A549 treated with GW870086 at 1 μM for 4 hours (cell line): ENCODE measurements at places on chromosomes 4 and X. TPM values are rescaled to one million over a fixed set of nuclear protein-coding genes. Genes with fewer than 3 reads are reported as not detected.

The HEPH gene
- 0.06 TPM in 1 of 5 replicates, not detected in the others for total RNA-seq

The ZDHHC15 gene
- not detected in 5 replicates for total RNA-seq

The PSMD10 gene
- total RNA-seq: 69.2 to 82.4 TPM (median 76.0 TPM) in 5 replicates

The HOPX gene
- total RNA-seq: not detected in 5 replicates

The COL4A6 gene
- 15.0 to 17.0 TPM (median 16.0 TPM) in 5 replicates for total RNA-seq

The CDKL2 gene
- 0.41 to 1.2 TPM (median 0.90 TPM) in 5 replicates for total RNA-seq

The CSAG3 gene
- not detected in 5 replicates for total RNA-seq

The TLR8 gene
- not detected in 5 replicates for total RNA-seq

The FRAS1 gene
- total RNA-seq: 1.7 to 3.3 TPM (median 2.6 TPM) in 5 replicates

The CFAP99 gene
- 0.06 to 0.38 TPM (median 0.16 TPM) in 5 replicates for total RNA-seq

The MAGEA3 gene
- total RNA-seq: 2.6 to 4.7 TPM (median 3.8 TPM) in 5 replicates

The SLC2A9 gene
- total RNA-seq: 0.13 to 1.0 TPM (median 0.53 TPM) in 5 replicates

The LRAT gene
- total RNA-seq: 0.02 to 0.05 TPM (median 0.02 TPM) in 3 of 5 replicates, not detected in the others

The ZCCHC13 gene
- total RNA-seq: not detected in 5 replicates

The PLRG1 gene
- 54.9 to 58.5 TPM (median 56.3 TPM) in 5 replicates for total RNA-seq

The CHRDL1 gene
- not detected in 5 replicates for total RNA-seq

The MXRA5 gene
- not detected in 5 replicates for total RNA-seq

The SPARCL1 gene
- total RNA-seq: not detected in 5 replicates

The GRPR gene
- 0.15 TPM in 1 of 5 replicates, not detected in the others for total RNA-seq

The VEGFC gene
- 10.7 to 13.8 TPM (median 12.3 TPM) in 5 replicates for total RNA-seq

The CRMP1 gene
- 3.4 to 4.4 TPM (median 3.9 TPM) in 5 replicates for total RNA-seq

The PCGF3 gene
- 16.2 to 24.1 TPM (median 21.3 TPM) in 5 replicates for total RNA-seq

The TRIM61 gene
- not detected in 5 replicates for total RNA-seq

The XG gene
- 0.13 TPM in 1 of 5 replicates, not detected in the others for total RNA-seq

The APOOL gene
- 6.8 to 9.8 TPM (median 7.9 TPM) in 5 replicates for total RNA-seq

The CNKSR2 gene
- 1.5 to 2.6 TPM (median 2.2 TPM) in 5 replicates for total RNA-seq

The ATOH1 gene
- total RNA-seq: not detected in 5 replicates

The SSX2B gene
- not detected in 5 replicates for total RNA-seq

The FAM236A gene
- not detected in 5 replicates for total RNA-seq

The MND1 gene
- total RNA-seq: 12.7 to 16.5 TPM (median 13.3 TPM) in 5 replicates

The PCDH10 gene
- total RNA-seq: 0.06 to 0.19 TPM (median 0.11 TPM) in 5 replicates

The ABCG2 gene
- 18.2 to 21.9 TPM (median 18.7 TPM) in 5 replicates for total RNA-seq

The COL4A5 gene
- total RNA-seq: 7.9 to 14.7 TPM (median 11.9 TPM) in 5 replicates

The MTNR1A gene
- total RNA-seq: 0.27 to 0.56 TPM (median 0.39 TPM) in 5 replicates

The DUX4 gene
- total RNA-seq: not detected in 5 replicates

The PNMA6A gene
- 3.7 to 5.1 TPM (median 4.5 TPM) in 5 replicates for total RNA-seq

The NLRP2B gene
- total RNA-seq: not detected in 5 replicates

The NPNT gene
- 0.28 to 0.48 TPM (median 0.40 TPM) in 5 replicates for total RNA-seq

The JCHAIN gene
- total RNA-seq: 0.13 to 0.66 TPM in 2 of 5 replicates, not detected in the others

The TRIML2 gene
- 39.1 to 59.1 TPM (median 46.0 TPM) in 5 replicates for total RNA-seq

The CENPVL2 gene
- total RNA-seq: not detected in 5 replicates

The AFF2 gene
- not detected in 5 replicates for total RNA-seq

The MAMLD1 gene
- 5.5 to 6.2 TPM (median 5.9 TPM) in 5 replicates for total RNA-seq

The BST1 gene
- total RNA-seq: 15.9 to 18.1 TPM (median 16.9 TPM) in 5 replicates

The HS6ST2 gene
- total RNA-seq: 0.03 to 0.15 TPM (median 0.08 TPM) in 5 replicates

The IL1RAPL1 gene
- total RNA-seq: not detected in 5 replicates

The MFAP3L gene
- total RNA-seq: 3.8 to 5.5 TPM (median 4.8 TPM) in 5 replicates

The SPANXN3 gene
- not detected in 5 replicates for total RNA-seq

The ANXA3 gene
- total RNA-seq: 56.0 to 82.7 TPM (median 67.3 TPM) in 5 replicates

The NSUN7 gene
- 0.16 to 0.55 TPM (median 0.45 TPM) in 5 replicates for total RNA-seq

The INPP4B gene
- total RNA-seq: 3.6 to 5.9 TPM (median 5.6 TPM) in 5 replicates

The F8A2 gene
- not detected in 5 replicates for total RNA-seq

The PABPC1L2B gene
- not detected in 5 replicates for total RNA-seq

The SATL1 gene
- total RNA-seq: not detected in 5 replicates
